ENCODE measurements at places on chromosomes 3 and 15.

- no peak for DNase-seq
Measured at GRCh38 chr3:113695431-113695785, 1.0 kb downstream of the USF3 start.

GRCh38 chr15:90059208-90059985 lies 42.9 kb downstream of the IDH2 start:
- no peak for DNase-seq

DNA sequence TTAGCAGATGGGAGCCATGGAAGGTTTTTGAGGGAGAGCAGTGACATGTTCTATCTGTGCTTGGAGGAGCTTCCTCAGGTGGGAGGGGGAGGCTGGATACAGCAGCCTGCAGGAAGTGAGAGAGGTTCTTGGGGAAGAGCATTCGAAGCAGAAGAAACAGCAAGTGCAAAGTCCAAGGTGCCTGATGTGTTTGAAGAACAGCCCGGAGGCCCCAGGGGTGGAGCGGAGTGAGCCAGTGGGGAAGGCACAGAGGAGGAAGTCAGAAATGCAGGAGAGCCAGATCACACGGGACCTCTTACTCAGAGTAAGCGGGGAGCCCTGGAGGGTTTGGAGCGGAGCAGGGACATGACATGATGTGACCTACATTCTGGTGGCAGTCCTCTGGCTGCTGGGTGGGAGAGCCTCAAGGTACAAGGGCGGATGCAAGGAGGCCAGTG lies 10.8 kb downstream of the ITGA11 start:
- DNase-seq, result no peak

- no peak for DNase-seq
Measured at GRCh38 chr15:33846142-33846541, 122.2 kb upstream of the CHRM5 start.

GRCh38 chr3:183074261-183074660 lies 25.0 kb downstream of the MCCC1 start:
- no peak for DNase-seq

DNA sequence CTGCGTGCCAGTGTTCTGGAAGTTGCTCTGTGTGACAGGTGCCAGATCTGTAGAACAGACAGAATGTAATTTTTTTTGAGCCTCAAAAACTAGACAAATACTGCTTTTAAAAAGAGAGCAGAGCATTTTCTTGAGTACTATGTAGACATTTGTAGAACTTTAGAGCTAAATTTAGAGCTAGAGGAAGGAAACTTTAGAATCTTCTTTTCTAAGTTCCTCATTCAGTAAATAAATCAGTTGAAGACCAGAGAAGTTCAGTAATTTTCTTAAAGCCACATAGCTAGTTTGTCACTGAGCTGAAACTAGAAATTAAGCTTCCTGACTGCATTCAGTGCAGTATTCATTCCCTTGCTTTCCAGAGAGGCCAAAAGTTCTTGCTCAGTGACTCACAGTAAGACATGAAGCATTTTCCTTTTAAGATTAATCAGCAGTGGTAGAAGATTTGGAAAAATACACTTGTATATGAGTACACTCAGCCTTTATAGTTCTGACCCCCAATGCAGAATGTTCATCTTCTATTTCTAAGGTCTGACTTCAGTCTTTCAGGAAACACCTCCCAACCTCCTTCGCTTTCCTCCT lies 83.6 kb upstream of the TSEN2 start:
- peak; percentile 76 for DNase-seq

- DNase-seq, result no peak
Measured at GRCh38 chr3:184757022-184757651, 45.3 kb upstream of the MAGEF1 start.

- DNase-seq, result peak; percentile 94
Measured at GRCh38 chr3:172082269-172082668, 42.9 kb downstream of the FNDC3B start.

GRCh38 chr3:153830552-153830951 lies 290.6 kb upstream of the ARHGEF26 start:
- no peak for DNase-seq

- DNase-seq, result no peak
Measured at GRCh38 chr3:83500931-83501330, 1457.9 kb upstream of the CADM2 start.

DNA sequence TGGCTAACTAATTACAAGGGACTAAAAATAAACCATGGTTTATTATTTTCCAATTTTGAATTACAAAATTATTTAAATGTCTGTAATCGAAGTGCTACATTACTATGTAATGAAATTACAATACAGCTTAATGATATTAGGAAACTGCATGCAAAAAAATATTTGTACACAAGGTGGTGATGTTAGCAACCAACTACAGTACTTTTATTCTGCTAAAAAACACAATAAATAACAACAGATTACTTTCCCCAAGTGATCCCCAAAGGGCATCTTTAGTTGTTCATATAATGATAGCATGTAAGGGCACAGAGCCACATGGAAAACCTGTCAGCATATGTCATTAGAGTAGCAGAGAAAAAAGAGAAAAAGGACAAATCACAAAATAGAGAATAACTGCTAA lies 147.5 kb upstream of the SOX2 start:
- no peak for DNase-seq

- no peak for DNase-seq
Measured at GRCh38 chr3:66617351-66617750, 116.5 kb upstream of the LRIG1 start.

- DNase-seq, result no peak
Measured at GRCh38 chr3:71050538-71051258, 532.8 kb downstream of the FOXP1 start.

- no peak for DNase-seq
Measured at GRCh38 chr3:102712896-102713295, 278.1 kb downstream of the ZPLD1 start.

GRCh38 chr15:47997195-47998080 lies 123.4 kb upstream of the SLC24A5 start:
- DNase-seq, result no peak

DNA sequence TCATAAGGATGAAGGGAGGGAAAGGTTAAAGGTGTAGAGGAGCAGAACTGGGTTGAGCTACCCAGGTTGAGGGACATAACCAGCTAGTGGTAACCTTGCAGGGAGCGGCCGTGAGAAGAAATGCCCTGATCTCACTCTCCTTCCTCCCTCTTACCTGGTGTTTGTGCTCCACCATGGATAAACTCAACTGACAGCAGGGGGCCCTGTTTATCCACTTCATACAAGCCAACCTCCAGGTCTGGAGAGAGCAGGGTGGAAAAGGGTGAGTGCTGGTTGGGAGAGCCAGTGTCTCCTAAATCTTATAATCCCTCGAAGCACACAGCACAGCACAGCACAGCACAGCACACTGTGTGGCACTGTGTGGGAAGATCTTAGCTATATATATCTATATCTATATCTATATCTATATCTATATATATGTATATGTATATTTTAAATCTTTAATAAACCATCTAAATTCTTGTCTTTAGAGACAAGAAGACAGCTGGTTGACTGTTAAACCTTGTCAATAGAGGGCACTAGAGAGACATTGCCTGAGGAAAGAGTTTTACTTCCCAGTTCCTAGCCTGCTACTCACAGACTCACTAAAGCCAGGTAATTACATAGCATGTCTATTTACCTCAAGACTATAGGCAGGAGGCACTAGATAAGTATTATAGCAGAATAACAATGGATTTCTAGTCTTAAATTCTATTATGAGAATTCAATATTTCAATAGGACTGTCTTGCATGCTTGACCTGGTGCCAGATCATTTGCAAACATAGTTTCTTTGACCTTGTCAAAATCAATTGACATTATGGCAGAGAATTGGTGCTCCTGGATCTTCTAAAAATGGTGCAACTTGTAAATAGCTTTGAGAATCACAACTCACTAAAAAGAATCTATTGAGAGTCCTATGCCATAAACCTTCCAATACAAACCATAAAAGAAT lies 21.7 kb upstream of the FMN1 start:
- DNase-seq, result peak; percentile 30

GRCh38 chr15:50209809-50210208 lies 27.8 kb downstream of the SLC27A2 start:
- DNase-seq, result no peak

GRCh38 chr3:44223299-44223698 lies 18.4 kb upstream of the TOPAZ1 start:
- DNase-seq, result peak; percentile 34

GRCh38 chr3:192514081-192514753 lies 213.1 kb downstream of the FGF12 start:
- no peak for DNase-seq

DNA sequence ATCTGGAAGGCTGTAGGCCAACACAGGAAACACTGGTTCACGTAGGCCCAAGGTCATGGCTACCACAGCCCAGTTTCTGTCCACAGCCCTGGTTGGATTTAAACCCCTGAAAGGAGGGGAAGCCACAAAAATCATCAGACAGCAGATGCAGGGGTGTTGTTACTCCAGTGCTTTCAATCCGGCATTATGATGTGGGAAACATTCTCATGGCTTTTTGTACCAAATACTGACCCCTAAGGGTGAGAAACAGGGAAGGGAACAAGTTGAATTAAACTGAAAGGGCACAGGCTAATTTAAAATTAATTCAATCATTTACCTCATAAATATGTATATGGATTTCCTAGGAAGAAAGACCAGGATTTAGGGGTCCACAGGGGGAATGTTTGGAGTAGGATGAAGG lies 375.6 kb downstream of the CTNNB1 start:
- DNase-seq, result peak; percentile 23

DNA sequence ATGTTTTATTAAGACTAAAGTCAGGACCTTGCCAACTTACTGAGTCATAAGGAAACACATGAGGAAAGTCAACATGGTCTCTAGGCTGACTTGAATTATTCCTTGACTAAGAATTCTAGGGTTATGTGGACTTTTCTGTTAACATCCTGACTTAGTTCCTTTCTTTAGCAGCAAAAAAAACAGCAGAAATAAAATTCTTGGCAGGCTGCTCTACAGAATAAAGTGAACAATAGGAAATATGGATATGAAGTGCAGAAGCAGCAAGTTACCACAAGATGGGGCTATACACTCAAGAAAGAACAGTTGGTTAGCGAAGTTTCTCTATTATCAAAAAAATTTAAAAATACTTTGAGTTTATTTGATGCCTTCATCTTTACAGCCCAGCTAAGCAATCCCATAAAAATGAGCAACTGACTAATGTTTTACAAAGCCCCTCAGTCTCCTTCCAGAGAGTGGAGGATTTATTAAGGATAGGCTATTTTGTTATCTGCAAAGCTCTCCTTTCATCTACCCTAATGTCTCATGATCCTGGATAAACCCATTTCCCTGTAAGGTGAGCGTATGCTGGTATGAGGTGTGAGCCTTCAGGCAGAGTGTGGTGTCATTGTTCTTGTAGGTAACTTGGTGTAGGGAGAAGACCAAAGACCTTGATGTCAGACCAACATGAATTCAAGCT lies 23.1 kb upstream of the MCCC1 start:
- DNase-seq, result peak; percentile 53

GRCh38 chr3:99248913-99249312 lies 347.4 kb upstream of the DCBLD2 start:
- peak; percentile 51 for DNase-seq

DNA sequence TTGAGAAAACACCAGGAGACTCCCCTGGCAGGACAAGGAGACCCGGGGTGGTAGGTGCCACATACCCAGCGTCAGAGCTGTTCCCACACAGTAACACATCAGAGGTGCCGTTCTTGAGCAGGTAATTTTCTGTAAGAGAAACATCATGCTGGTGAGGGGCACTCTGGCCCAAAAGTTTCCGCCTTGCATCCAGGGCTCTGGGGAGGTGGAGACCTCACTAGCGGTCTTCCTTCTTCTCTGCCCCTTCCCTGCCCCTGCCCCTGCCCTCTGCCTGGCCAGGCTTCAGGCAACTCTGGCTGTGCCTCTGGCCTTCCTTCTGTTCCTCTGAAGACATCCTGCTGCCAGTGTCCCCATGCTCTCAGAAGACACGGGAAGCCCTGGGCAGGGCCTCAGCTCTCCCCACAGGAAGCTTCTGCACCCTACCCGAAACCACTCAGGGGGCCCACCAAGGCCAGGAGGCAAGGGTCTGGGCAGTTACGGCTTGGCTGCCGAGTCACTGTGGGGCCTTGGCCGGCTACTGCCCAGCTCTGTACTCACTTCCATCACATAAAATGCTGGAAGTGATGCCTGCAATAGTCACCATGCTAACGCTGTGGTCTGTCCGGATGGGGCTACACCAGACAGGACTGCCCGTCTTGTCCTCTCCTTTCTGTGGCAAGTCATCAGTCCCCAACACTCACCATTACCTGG lies 41.3 kb downstream of the SCN5A start:
- DNase-seq, result no peak

GRCh38 chr15:74831813-74832495 lies 5.5 kb downstream of the CPLX3 start:
- DNase-seq, result no peak

- DNase-seq, result no peak
Measured at GRCh38 chr3:137641879-137642704, 122.0 kb upstream of the SOX14 start.

DNA sequence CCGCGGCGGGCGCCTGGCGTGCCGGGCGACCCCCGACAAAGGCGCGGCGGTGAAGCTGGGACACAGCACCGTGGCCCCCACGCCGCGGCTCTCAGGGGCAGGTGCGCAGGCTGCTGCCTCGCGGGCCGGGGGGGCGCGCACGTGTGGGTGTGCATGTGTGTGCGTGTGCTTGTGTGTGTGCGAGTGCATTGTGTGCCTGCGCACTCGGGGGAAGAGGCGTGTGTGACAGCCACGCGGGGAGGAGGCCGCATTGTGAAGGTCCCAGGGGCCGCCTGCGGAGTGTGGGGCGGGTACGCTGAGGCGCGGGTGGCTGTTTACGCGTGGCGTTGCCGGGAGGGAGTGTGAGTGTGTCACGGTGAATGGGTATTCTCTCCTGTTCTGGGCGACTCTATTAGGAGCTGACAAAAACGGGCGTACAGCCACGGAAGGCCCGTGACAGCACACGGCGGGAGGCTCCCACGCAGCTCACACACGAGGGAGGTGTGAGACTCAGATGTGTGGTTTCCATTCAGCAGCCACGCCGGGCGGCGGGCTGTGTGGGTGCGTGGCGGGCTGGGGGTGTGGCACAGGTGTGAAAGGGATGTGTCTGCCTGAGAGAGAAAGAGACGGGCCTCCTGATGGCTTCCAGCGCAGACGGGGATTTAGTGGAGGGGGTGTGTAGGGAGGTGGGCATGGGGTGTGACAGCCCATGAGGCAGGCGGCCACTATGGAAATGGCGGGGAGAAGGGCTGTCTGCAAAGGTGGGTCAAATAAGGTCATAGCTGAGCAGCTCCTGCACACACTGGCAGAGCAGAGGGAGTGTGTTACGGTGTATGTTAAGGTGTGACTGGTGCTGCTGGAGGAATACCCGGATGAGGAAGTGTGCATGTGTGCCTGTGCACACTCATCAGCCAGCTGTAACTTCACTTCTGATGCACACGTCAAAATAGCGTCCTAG lies 750 bp downstream of the PODXL2 start:
- DNase-seq, result no peak
